ENCODE measurements at places on chromosomes 1 and 21. TPM values are rescaled to one million over a fixed set of nuclear protein-coding genes. Genes with fewer than 3 reads are reported as not detected.

DNA sequence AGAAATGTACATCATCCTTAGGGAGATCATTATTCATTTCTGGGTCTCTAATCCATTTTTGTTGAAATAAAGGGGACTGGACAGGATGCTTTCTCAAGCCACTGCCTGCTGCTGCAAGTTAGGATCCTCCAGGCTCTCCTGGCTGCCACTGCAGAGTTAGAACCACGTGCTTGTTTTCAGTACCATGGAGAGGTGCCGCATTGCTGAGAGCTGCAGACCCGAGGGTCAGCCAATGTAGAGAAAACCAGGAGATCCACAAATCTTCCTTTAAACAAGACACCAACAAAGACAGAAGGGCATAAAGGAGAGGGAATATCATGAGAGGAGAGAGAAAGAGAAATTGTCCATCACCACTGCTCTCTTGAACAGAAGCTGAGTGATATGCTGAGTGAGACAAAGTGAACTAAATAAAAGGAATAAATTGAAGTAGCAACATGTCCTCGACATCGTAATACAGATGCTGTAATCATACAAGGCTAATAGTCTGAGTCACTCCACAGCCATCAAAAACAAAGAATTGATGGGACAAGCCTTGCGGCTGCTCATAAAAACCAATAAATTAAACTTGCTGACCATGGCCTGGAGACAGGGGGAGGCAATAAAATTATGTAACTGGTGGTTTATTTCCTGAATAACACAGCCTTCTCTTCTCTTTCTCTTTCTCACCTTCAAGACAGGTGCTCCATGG lies 255.7 kb downstream of the OMA1 start:
- 0 out of 2 replicates have a peak, but pooled peaks cover under 1% of the 10 kb centered on the region for H3K4me1 ChIP-seq
- no peak overlapping the region for H3K4me3 ChIP-seq
- H3K36me3 ChIP-seq: no peaks in the 10 kb centered on the region
- DNase-seq: peak; percentile 85
- no peaks in the 10 kb centered on the region for H3K27me3 ChIP-seq

ELAPOR1 gene
- total RNA-seq: 2.1 TPM

GRCh38 chr1:226890331-226891108 lies 20.1 kb downstream of the PSEN2 start:
- H3K4me1 ChIP-seq: no peaks in the 10 kb centered on the region
- DNase-seq: peak; percentile 23
- H3K27me3 ChIP-seq: no peaks in the 10 kb centered on the region

GRCh38 chr1:54570161-54570560 lies 22.1 kb downstream of the ACOT11 start:
- H3K27me3 ChIP-seq: no peaks in the 10 kb centered on the region
- H3K27ac ChIP-seq: no peak overlapping the region
- DNase-seq: no peak
- H3K4me1 ChIP-seq: peaks cover 23% of the 10 kb centered on the region

BMP8A gene
- total RNA-seq: 1.3 TPM

GRCh38 chr1:37069406-37069805 lies 35.1 kb upstream of the GRIK3 start:
- DNase-seq: peak; percentile 10
- no peak overlapping the region for H3K4me3 ChIP-seq
- no peaks in the 10 kb centered on the region for H3K4me1 ChIP-seq

- H3K4me1 ChIP-seq: no peaks in the 10 kb centered on the region
- no peaks in the 10 kb centered on the region for H3K27me3 ChIP-seq
- H3K27ac ChIP-seq: no peak overlapping the region
- H3K4me3 ChIP-seq: no peak overlapping the region
- no peak for DNase-seq
Observed at GRCh38 chr1:71037066-71037465, 10.6 kb downstream of the PTGER3 start.

GRCh38 chr1:8378178-8378577 lies 60.3 kb downstream of the SLC45A1 start:
- H3K27me3 ChIP-seq: no peaks in the 10 kb centered on the region
- peaks cover 30% of the 10 kb centered on the region for H3K4me1 ChIP-seq
- H3K27ac ChIP-seq: no peak overlapping the region
- H3K36me3 ChIP-seq: no peaks in the 10 kb centered on the region

DNA sequence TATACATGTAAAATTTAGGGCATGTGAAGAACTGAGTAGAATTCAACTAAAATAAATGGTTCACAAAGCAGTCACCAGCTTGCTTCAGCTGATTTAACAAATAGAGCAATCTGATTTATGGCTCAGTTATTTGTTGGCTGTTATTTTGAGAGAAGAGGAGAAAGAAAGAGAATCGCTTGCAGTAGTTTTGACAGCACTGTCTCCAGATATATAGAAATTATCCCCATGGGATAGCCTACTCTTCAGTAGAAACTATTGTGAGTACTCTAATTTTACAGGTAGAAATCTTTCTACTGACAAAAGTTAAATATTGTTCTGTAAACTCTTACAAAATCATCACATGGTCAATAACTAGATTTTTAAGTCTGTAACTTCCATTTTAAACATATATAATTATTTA lies 1098.2 kb downstream of the MRPL39 start:
- no peaks in the 10 kb centered on the region for H3K36me3 ChIP-seq
- no peaks in the 10 kb centered on the region for H3K4me1 ChIP-seq
- no peak for DNase-seq
- H3K4me3 ChIP-seq: no peak overlapping the region
- H3K27me3 ChIP-seq: no peaks in the 10 kb centered on the region
- H3K27ac ChIP-seq: no peak overlapping the region

GJA8 gene
- not detected for total RNA-seq

CD1E gene
- total RNA-seq: not detected

TMEM52 gene
- 13.4 TPM for total RNA-seq

DNA sequence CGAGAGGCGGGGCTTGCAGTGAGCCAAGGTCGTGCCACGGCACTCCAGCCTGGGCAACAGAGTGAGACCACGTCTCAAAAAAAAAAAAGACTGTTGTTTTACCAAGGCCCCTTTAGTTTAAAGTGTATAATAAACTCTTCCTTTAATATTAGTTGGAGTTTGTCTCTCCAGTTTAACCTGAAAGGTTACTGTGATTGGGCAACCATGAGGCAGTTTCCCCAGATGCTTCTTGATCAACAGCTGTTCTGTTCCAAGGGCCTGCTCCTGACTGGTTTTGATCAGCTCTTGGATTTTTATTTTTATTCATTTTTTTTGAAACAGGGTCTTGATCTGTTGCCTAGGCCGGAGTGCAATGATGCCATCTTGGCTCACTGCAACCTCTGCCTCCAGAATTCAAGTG lies 18.1 kb upstream of the C2CD2 start:
- no peaks in the 10 kb centered on the region for H3K36me3 ChIP-seq
- H3K27me3 ChIP-seq: no peaks in the 10 kb centered on the region
- no peaks in the 10 kb centered on the region for H3K4me1 ChIP-seq
- no peak overlapping the region for H3K27ac ChIP-seq
- no peak overlapping the region for H3K4me3 ChIP-seq

DNA sequence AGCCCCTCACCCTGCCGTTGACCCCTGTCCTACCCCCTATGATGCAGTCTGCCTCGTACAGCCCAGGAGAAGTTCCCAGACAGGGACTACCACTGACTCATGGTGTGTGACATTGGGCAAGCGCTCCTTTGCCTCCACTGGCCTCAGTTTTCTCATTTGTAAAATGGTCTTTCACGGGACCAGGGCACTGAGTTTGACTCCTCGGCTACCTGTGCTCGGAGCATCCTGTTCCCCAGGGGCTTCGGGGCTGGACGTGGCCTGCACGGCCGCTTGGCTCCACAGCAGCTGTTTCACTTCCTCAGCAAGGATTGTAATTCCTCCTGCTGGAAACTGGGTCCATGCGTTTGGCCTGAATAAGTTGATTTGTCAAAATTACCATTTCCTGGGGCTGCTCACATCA lies 277.3 kb downstream of the MATN1 start:
- no peak for DNase-seq

UBL4B gene
- not detected for total RNA-seq

- no peaks in the 10 kb centered on the region for H3K27me3 ChIP-seq
- H3K4me3 ChIP-seq: no peak overlapping the region
- DNase-seq: no peak
- H3K27ac ChIP-seq: no peak overlapping the region
- peaks cover 41% of the 10 kb centered on the region for H3K4me1 ChIP-seq
Observed at GRCh38 chr1:178578541-178578940, 65.6 kb downstream of the TEX35 start.

SFN gene
- total RNA-seq: 2.6 TPM

GRCh38 chr1:101238031-101238628 lies 1.3 kb downstream of the S1PR1 start:
- no peaks in the 10 kb centered on the region for H3K36me3 ChIP-seq
- H3K4me3 ChIP-seq: peak overlapping the region; percentile 97
- DNase-seq: peak; percentile 52
- H3K27me3 ChIP-seq: peaks cover 47% of the 10 kb centered on the region

KLF17 gene
- total RNA-seq: not detected

GRCh38 chr1:153565529-153566374 lies at the start of gene S100A2:
S100A2 (minus strand) TSS chr1:153565844; CDS start chr1:153563877, 1,967 bp downstream.
- no peak for DNase-seq
- H3K4me3 ChIP-seq: 0 out of 2 replicates have a peak within 1 kb of the TSS, but pooled peaks have one; percentile 17

DNA sequence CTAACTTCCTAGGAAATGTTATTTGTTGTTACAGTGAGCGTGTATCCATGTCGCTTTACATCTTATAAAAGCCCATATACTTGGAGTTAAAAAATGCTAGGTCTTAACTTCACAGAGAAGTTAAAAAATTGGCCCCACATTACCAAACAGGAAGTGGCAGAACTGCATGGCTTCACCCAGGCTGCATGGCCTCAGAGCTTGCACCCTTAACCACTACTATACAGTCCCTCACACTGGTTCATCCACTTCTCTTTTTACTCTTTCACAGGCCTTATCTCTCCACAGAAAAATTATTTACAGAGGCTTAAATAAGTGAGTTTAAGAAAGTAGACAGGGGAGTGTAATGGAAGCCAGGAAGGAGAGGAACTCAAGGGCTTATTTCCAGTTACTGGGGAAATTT lies 402.5 kb downstream of the HHAT start:
- no peak overlapping the region for H3K4me3 ChIP-seq
- no peak for DNase-seq
- no peaks in the 10 kb centered on the region for H3K36me3 ChIP-seq
- H3K4me1 ChIP-seq: peaks cover 12% of the 10 kb centered on the region

ADCY10 gene
- not detected for total RNA-seq

DNA sequence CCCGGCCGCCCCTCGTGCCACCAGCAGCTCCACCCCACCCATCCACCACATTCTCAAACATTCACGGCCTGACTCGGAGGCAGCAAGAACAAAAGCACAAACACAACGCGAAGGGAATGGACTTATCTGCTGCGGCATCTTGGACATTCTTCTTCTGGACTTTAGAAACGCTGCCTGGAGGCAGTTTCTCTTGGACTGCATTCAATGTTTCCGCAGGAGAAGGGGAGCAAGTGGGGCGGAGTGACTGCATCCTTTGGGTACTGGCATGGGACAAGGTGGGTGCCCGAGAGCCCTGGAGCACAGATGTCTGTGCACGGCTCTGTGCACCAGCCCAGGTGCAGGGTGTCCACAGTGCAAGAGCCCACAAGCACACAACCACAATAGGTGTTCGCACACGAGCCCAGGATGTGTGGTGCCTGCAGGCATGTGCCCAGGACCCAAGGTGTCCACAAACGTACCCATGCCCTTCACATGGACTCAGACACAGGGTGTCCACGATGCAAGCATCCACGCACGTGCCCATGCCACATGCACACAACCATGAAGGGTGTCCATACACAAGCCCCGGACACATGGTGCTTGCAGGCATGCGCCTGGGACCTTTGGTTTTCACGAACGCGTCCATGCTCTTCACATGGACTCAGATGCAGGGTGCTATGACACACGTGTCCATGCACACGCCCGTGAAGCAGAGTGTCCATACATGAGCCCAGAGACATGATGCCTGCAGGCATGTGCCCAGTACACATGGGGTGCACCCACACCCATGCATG lies 53.6 kb downstream of the WNT9A start:
- H3K36me3 ChIP-seq: no peaks in the 10 kb centered on the region
- H3K27me3 ChIP-seq: no peaks in the 10 kb centered on the region
- DNase-seq: no peak
- no peak overlapping the region for H3K4me3 ChIP-seq
- 0 out of 2 replicates have a peak, but pooled peaks cover 3% of the 10 kb centered on the region for H3K4me1 ChIP-seq

RAB25 gene
- total RNA-seq: 21.3 TPM

- peaks cover 34% of the 10 kb centered on the region for H3K4me1 ChIP-seq
- H3K4me3 ChIP-seq: no peak overlapping the region
- peak; percentile 82 for DNase-seq
- H3K27ac ChIP-seq: peak overlapping the region; percentile 88
Observed at GRCh38 chr1:42931108-42931539, 27.5 kb downstream of the SLC2A1 start.

GRCh38 chr1:113124366-113124765 lies 51.4 kb downstream of the LRIG2 start:
- no peak overlapping the region for H3K4me3 ChIP-seq
- H3K36me3 ChIP-seq: peaks cover 47% of the 10 kb centered on the region
- no peaks in the 10 kb centered on the region for H3K4me1 ChIP-seq
- DNase-seq: no peak

- H3K27ac ChIP-seq: no peak overlapping the region
- H3K4me3 ChIP-seq: no peak overlapping the region
Observed at GRCh38 chr1:196295766-196296165, 312.5 kb downstream of the KCNT2 start.

GRCh38 chr1:63980740-63981407 lies 207.1 kb downstream of the ROR1 start:
- H3K27me3 ChIP-seq: no peaks in the 10 kb centered on the region
- no peak overlapping the region for H3K27ac ChIP-seq
- H3K4me1 ChIP-seq: peaks cover 32% of the 10 kb centered on the region
- H3K4me3 ChIP-seq: no peak overlapping the region
- no peaks in the 10 kb centered on the region for H3K36me3 ChIP-seq

DNA sequence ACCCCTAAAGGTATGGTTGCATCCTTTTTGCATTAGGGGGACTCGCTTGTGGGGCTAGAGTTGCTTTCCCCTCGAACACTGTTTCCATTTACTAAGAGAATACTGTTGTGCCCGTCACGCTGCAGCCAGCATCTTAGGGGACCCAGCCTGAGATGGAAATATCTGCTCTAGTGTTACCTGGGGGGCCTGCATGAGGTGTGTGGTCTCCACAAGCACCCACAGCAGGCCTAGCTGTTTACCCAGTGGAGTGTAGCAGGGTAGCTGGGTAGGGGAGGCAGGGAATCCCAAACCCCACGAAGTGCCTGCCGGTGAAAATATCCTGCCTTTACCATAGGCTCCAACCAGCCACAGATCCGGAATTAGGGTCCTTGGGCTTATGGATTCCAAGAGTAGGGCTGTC lies 303.6 kb downstream of the PTPRU start:
- no peaks in the 10 kb centered on the region for H3K27me3 ChIP-seq
- H3K4me1 ChIP-seq: no peaks in the 10 kb centered on the region
- no peak overlapping the region for H3K27ac ChIP-seq
- H3K4me3 ChIP-seq: no peak overlapping the region
- DNase-seq: no peak
- H3K36me3 ChIP-seq: no peaks in the 10 kb centered on the region

SLAMF6 gene
- not detected for total RNA-seq

GFI1 gene
- not detected for total RNA-seq

Measured in GM23338 (cell line).